Psoas muscle (tissue), 8 donors: ENCODE measurements at places on chromosomes 6 and 20. TPM values are rescaled to one million over a fixed set of nuclear protein-coding genes. Genes with fewer than 3 reads are reported as not detected.

Gene CST5
- not detected for total RNA-seq

- DNase-seq: no peak
Measured at GRCh38 chr6:81625216-81625615, 127.3 kb downstream of the TENT5A start.

GRCh38 chr6:77466451-77467437 lies 3.5 kb upstream of the HTR1B start:
- no peak for DNase-seq

Gene ARMC2
- total RNA-seq: 2.6 TPM

GRCh38 chr20:5056801-5057599 lies 55.7 kb upstream of the SLC23A2 start:
- no peak for DNase-seq

GRCh38 chr20:49447946-49448809 lies 34.3 kb downstream of the KCNB1 start:
- DNase-seq: peak; percentile 81

DNA sequence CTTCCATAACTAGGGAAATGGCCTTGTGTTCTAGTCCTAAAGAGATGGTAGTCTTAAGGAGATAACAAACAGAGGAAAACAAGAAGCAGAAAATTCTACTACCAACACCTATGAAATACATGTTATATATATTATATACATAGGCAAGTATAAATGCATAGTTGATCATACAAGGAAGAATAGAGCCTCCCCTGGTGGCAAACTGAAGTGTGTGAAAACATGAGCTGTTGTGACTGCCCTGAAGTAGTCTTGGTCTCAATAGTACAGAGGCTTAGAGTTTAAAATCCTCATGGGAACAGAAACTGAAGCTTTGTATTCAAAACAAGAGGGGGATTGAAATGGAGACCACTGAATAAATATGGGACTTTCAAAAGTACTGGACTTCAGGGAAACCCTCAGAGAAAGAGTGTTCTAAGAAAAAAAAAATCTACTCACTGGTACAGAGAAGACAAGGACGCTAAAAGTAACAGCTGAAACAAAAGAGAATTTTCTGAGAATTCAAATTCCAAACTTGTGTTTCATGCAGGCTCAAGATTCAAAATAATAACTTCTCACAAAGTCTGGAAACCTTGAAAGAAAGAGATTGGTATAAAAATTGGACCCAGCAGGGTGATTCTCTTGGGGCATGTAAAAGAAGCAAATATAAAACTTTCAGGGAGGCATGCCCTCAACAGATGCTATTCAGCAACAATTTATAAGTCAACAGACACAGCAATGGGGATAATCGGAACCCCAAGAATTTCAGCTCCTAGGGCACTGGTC lies 59.7 kb upstream of the SAMD3 start:
- DNase-seq: no peak

DNA sequence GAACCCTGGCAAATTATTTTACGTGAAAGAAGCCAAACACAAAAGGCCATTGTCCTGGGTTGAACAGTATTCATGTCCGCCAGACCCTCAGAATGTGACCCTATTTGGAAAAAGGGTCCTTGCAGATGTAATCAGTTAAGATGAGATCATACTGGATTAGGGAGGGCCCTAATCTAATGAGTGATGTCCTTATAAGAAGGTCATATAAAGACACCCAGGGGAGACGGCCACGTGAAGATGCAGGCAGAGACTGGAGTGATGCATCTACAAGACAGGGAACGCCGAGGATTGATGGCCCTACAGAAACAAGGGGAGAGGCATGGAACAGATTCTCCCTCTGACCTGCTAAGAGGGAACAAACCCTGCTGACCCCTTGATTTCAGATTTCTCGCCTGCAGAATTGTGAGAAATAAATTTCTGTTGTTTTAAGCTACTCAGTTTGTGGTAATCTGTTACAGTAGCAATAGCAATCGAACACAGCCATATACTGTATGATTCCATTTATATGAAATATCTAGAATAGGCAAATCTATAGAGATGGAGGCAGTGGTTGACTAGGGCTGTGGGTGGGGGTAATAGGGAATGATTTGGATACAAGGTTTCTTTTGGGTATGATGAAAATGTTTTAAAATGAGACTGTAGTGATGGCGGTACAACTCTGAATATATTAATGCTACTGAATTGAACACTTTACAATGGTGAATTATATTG lies 132.9 kb upstream of the NUP153 start:
- DNase-seq: no peak

DNA sequence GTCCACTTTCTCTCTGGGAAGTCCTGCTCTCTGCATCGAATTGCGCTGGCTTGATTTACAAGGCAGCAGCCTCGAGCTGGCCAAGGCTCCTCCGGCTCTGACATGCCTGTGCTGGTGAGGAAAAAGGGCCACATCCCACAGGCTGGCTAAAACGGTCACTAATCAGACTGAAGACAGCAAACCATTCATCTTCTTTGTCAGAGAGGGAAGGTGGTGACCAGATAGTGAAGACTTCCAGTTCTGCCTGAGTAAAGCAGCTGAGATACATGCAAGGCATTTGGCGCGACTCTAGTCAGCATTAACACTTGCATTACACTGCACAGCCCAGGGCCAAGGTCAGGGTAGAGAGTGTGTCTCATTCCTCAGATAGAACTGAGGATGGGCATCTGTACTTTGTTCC lies 203.2 kb upstream of the MAP3K7 start:
- DNase-seq: no peak

DNA sequence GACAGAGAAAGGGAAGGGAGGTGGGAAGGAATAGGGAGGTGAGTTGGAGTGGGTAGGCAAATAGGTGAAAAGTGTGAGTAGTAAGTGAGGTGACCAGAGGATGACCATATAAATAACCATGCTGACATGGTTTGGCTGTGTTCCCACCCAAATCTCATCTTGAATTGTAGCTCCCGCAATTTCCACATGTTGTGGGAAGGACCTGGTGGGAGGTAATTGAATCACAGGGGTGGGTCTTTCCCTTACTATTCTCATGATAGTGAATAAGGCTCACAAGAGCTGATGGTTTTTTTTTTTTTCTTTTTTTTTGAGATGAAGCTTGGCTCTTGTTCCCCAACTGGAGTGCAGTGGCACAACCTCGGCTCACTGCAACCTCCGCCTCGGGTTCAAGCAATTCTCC lies 21.5 kb upstream of the SMIM13 start:
- no peak for DNase-seq

Gene TOP1
- total RNA-seq: 19.9 TPM

- DNase-seq: no peak
Measured at GRCh38 chr6:37523412-37523811, 23.7 kb upstream of the CCDC167 start.

Gene BPI
- total RNA-seq: not detected

Gene IL17F
- not detected for total RNA-seq

DNA sequence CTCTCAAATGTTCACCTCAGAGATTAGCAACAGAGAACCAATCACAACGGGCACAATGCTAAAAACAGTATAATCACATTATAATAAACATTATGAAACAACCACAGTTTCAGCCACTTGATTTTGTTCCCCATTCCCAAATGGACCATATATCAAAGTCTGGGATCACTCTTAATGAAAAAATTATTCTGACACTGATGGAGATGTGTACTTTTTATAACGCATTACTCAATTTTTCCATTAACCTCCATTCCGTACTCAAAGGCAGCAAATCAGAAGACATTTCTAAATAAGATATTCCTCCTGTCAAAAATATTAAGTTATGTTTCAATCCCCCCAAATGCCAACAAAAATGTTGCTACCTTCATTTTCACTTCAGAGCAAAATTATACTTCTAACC lies 2.8 kb downstream of the CPNE1 start:
- no peak for DNase-seq

Gene RIPOR2
- total RNA-seq: 4.1 TPM

GRCh38 chr6:17268114-17268513 lies 13.0 kb upstream of the RBM24 start:
- DNase-seq: no peak

Gene CLVS2
- total RNA-seq: 2.5 TPM

GRCh38 chr6:27251112-27251605 lies 3.7 kb downstream of the PRSS16 start:
- peak; percentile 29 for DNase-seq

Gene MYB
- total RNA-seq: 0.28 TPM

GRCh38 chr20:36726168-36726567 lies 19.7 kb downstream of the NDRG3 start:
- DNase-seq: no peak

Gene SSTR4
- total RNA-seq: not detected

- DNase-seq: no peak
Measured at GRCh38 chr6:40996591-40997233, 42.3 kb downstream of the UNC5CL start.

GRCh38 chr6:147325557-147325956 lies 121.3 kb downstream of the STXBP5 start:
- no peak for DNase-seq

Gene SLC17A3
- total RNA-seq: not detected

DNA sequence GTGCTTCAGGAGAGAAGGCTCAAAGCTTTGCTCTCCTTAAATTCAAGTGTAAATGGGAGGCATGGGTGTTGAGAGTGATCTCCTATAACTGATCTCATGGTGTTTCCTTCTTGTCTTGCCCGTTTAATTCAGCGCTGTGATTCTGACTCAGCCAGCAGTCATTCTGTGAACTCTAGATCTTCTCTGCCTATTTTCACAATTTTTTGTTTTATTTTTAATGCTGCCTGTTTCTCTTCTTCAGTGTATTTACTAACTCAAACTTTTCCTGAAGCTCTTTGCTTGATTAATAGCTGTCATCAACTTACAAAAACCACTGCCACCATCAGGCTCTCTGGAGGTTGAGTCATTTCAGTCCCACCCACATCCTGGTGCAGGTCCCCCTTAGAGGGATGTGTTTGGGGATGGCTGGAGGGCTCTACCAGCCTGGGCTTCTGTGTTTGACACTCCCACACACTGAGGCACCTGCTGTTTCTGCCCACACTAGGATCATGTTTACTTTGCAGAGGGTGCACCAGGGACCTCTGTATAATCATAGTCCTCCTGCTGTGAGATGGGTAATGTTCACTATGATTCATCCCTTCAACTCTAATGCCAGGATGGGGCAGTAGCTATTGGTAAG lies 94.0 kb downstream of the SHLD1 start:
- DNase-seq: no peak

- DNase-seq: no peak
Measured at GRCh38 chr6:19269341-19269898, 567.8 kb upstream of the ID4 start.

DNA sequence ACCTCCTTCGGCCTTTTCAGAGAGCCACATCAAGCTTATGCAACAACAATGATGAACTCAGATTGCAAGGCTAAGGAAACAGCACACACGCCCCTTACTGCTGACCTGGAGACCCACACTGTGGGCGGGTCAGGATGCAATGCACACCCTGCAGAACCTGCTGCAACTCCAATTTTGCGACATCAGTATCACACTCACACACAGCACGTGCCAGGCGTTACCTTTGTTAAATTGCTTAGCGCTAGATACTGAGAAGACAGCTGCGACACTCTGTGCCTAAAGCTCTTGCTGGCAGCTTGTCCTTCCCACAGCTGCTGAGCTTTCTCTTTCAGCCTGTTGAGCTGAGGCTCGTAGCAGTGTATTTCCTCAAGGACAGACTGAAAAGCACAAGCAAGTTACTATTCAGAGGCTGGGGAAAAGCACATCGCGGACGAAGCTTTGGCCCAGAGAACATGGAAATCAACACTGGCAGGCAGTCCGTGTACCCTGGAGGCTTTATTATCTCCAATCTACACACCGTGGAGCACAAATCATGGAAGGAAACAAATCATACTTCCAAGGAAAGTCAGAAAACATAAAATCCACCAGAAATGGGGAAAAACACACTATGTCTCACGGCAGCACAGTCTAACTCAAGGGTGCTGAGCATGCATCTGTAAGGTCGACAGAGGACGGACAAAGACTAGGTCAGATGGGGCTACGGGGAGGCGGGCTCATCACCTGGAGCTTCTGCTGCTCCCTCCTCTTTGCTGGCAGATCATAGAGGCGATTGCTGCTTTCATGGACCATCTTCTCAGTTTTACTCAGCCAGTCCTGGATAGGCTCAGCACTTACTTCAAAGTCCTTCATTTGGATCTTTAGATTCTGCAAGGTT lies 268.2 kb downstream of the SYNE1 start:
- peak; percentile 80 for DNase-seq

DNA sequence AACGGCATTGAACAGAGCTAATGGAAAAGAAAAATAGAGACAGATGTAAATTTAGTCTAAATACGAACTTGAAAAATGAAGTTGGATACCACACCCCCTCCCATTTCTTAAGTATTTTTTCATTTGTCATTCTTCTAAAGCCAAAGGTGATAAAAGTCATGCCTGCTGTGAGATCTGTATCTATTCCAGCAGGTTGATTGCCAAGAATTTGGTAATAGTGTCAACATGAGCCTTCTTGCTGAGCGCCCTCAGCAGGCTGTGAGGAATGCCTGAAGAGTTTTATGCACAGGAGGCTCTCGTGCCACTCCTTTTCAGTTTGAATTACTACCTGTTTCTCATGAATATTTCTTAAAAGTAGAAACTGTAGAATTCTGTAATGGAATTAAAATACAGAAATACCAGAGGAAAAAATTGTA lies 165.4 kb downstream of the QKI start:
- DNase-seq: no peak

Gene WFDC2
- not detected for total RNA-seq

DNA sequence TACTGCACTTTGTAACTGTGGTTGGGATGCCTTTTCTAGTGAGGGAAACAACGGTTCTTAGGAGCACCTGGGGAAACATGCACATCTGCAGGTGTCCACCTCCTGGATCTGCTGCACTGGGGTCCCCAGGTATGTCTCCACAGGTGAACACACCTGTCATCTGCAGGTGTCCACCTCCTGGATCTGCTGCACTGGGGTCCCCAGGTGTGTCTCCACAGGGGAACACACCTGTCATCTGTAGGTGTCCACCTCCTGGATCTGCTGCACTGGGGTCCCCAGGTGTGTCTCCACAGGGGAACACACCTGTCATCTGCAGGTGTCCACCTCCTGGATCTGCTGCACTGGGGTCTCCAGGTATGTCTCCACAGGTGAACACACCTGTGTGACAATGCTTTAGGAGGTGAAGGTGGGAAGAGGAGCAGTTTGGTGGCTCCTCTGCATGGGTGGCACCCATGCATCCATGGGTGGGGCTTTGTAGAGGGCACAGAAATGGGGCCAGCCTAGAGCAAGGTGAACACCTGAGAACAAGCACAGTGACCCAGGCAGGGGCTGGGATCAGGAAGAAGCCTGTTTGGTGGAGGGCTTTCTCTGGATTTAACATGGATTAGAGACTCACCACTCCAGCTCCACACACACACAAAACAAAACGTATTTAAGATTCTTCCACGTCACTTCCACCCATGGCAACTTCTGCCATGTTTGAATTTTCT lies 206.0 kb upstream of the CDH4 start:
- DNase-seq: peak; percentile 26

DNA sequence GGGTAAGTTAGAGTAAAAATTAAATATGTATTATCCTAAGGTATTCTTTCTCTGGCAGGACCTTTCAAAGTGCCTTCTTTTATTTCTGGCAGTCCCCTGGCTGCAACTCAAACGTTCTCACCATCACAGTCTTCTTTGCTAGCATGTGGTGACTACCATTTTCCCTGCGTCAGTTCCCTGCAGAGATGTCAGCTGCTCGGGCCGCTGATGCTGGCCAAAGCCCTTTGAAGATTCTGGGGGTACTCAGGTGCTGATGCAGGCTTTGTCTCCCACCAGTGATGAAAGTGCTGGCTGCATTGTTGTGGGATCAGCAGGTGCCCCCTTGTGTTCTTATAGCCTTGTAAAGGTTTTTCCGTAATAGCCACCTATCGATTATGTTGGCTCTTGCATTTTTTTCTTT lies 140.1 kb downstream of the BTBD3 start:
- DNase-seq: no peak

Gene EDN3
- total RNA-seq: 1.3 TPM

GRCh38 chr20:23160536-23161243 lies 74.6 kb upstream of the CD93 start:
- DNase-seq: no peak

Gene TP53TG5
- not detected for total RNA-seq
